Osteocyte (in vitro differentiated cells): ENCODE measurements at places on chromosomes 1 and 21.

DNA sequence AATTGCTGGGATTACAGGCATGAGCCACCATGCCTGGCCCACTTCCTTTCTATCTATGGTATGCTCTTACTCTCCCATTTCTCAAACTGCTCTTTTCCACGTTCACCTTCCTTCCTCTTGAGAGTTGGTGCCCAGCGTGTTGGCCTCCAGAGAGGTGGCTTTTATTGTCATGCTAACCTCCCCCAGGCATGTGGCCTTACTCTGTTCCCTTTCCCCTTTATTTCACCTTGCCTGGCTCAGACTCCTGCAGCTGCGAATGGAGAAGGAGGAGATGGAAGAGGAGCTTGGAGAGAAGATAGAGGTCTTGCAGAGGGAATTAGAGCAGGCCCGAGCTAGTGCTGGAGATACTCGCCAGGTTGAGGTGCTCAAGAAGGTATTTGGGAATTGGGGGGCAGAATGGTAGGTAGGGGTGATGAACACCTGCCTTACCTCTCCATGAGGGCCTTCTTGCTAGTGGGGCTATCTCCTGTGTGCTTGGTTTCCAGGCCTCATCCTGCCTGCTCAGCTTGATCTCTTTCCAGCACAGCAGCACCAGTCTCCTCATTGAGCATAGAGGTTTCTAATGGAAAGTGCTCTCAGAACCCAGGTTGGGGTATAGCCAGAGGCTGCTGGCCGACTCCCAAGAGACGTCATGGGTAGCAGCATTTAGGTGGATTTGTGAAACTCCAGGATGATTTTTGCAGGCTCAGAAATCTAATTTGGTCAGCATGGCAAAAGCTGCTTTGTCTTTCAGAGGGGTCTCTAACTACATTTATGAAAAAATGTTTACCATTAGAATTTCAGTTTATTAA, 13.2 kb upstream of the TUFT1 start:
- no peak for DNase-seq

DNA sequence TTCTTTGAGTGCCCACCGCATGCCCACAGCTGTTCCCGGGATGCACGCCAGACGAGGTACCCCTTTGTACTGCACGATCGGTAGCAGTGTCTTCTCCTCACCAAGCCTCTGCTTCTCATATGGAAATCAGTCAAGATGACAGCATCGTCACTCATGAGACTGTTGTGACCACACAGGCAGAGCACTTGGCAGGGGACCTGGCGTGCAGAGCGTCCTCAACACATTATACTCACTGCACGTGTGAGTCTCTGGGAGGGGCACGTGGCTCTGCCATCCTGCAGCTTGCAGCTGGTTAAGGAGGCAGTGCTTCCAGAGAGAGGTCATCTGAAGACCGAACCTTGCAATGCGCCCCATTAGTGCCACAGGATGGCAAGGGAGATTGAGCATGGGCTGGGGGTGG, 266.8 kb downstream of the NPHP4 start:
- DNase-seq = no peak

DNA sequence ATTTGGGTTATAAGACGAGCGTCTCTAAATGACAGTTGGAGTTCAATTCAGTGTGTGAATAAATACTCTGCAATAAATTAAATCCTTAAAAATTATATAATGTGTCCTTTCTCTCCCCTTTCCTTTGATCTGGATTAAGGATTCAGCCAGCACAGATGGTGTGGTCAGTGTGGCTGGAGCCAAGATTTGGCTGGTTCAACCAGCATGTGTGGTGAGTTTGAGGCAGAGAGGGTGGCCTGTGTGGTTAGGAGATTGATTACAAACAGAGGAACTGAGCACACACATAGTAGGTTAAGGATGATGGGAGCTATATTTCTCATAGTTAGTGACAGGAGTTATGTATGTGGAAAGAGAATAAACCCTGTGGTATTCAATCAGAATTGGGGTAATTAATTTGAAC, 14.2 kb upstream of the AMIGO1 start:
- no peak for DNase-seq

DNA sequence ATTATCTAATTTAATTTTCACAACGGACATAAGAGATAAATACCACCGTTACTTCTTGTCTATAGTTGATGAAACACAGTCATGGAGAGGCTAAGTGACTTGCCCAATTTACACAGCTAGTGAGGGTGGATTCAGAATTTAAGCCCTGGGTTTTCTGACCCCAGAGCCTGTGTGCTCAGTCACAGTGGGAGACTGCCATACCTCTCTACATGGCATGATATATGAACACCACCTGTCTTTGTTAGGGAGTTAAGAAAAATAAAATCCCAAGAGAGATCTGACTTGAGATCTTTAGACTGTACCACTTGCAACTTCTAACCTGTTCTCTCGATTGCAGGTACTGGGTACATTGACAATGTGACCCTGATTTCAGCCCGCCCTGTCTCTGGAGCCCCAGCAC, 40.3 kb downstream of the LAMC2 start:
- DNase-seq = peak; percentile 30

DNA sequence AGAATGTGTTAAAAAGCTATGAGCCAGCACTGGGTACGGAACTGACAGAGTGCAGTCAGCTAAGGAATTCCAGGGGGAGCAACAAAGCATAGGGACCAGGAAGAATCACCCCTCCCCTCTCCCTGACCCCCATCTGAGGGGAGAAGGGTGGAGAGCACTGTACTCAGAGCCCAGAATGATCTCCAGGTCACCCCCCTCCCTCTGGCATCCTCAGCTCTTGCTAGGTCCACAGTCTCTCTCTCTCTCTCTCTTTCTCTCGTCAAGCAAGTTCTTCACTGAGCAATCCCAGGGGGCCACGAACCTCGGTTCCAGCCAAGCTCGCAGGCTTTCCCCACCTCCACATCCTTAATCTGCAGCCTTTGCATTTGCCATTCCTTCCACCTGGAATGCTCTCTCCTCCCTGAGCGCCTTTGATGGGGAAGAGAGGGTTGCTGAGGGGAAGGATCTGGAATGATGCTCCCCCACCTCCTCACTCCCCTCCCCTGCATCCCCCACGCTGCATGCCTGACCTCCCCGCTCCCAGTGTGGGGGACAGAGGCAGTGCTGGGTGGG, 6.7 kb upstream of the WASF2 start:
- no peak for DNase-seq

DNA sequence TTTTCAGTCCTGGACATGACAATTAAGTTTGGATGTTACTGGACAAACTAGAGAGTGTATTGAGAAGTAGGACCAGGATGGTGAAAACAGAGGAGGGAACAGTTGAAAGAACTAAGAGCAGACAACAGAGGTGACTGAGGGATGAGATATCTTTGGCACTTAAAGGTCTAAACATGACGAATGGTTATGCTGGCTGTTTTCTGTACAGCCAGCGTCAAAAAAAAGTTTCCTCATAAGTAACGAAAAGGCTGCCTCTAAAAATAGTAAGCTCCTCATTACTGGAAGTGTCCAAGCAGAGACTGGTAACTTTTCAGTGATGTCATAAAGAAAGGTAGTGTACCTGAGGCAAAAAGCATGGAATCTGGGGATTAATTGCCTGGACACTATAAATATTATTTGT, 35.2 kb upstream of the AK4 start:
- no peak for DNase-seq

- no peak for DNase-seq
Observed at GRCh38 chr1:34590211-34590623, 164.6 kb upstream of the GJB5 start.

DNA sequence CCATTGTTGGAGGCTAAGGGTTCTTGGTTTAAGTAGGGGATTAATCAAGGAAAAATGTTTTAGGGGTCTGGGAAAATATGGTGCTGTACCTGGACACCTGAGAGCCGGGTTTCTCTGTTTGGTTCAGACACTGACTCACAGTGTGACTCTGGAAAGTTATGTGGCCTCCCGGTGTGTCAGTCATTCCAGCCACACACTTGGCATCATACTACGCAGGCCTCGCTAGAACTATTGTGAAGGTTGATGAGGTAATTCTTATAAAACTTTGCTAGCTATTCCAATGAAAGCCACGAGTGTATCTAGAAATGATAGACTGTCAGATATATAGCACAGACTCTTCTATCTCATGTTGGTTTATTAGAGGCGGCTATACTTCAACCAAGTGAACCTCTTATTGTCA, 4.8 kb upstream of the CAMSAP2 start:
- no peak for DNase-seq

- DNase-seq = no peak
Observed at GRCh38 chr1:216142921-216143320, 280.3 kb downstream of the USH2A start.

- no peak for DNase-seq
Observed at GRCh38 chr1:221190249-221190648, 311.0 kb downstream of the HLX start.

DNA sequence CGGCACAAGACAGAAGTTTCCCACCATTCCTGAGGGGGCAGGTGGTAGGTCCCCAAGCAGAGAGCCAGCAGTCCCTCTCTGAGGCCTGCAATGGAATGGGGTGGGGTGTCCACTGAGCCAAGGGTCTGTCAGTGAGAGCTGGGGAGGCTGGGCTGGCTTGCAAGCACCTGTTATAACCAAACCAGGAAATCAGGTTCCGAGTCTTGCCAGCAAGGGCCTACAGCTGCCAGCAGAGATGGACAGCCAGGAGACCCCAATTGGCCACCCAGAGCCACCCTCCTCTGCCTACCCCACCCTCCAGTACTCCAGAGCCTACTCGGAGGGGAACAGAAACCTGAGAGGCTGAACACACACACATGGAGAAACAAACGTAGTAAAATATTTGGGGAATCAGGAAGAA, 32.2 kb downstream of the PSEN2 start:
- no peak for DNase-seq

- no peak for DNase-seq
Observed at GRCh38 chr1:192826791-192827546, 18.1 kb downstream of the RGS2 start.

DNA sequence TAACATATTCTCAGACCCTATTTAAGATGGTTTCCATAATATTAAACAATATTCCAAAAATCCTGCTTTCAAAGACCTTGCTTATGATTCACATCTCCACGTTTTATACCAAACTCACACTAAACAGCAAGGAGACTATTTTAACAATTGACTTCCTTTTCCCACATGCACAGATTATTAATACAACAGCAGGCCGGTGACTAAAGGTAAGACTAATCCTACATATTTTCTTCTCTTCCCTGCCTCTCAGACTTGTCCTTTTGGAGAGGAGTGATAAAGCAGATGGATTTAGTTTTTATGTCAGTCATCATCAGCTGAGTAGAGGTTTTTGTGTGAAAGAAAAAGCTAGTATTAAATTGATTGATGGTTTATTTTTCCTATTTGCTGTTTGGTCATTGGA, 400.6 kb downstream of the NTNG1 start:
- DNase-seq = no peak

DNA sequence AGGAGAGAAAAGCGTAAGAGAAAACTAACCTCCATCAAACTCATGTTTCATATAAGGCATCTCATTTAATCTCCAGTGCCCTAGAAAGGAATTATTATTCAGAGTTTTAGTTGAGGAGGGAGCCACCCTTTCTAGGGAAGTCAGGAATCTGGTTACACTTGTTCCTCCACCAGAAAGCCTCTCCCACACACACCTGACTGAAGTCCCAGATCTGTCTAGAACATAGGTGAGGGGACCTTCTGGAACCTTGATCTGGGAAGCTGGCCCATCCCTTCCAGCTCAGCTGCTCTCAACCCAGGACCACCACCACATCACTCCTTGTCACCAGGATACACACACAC, 1.9 kb upstream of the DENND2D start:
- DNase-seq = no peak

GRCh38 chr1:41528726-41529605, 44.5 kb upstream of the EDN2 start:
- DNase-seq = no peak

GRCh38 chr1:214444182-214444939, 107.0 kb downstream of the PTPN14 start:
- DNase-seq = no peak

GRCh38 chr1:162397943-162398560, 13.9 kb downstream of the SH2D1B start:
- peak; percentile 46 for DNase-seq

- DNase-seq = no peak
Observed at GRCh38 chr1:88875595-88875994, 15.8 kb downstream of the GTF2B start.

DNA sequence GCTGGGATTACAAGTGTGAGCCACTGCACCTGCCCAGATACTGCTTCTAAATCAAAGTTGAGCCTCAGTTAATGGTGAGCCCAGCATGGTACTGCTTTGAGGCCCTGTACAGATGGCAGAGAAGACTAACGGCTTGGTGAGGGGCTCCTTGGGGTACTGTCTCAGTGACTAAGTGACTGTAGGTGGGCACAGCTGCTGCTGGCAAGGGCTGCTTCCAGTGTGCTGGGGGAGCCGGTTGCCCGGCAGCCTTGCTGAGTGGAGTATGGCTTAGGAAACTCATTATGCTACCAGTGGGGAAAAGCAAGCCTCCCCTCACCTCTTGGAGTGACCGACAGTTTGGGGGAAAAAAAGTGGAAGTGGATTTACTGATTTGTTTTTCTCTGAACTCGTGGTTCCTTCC, 23.6 kb upstream of the ARHGEF10L start:
- no peak for DNase-seq

GRCh38 chr1:161781995-161782394, 15.9 kb downstream of the ATF6 start:
- DNase-seq = no peak

- DNase-seq = no peak
Observed at GRCh38 chr1:224124220-224124619, 10.3 kb downstream of the FBXO28 start.

GRCh38 chr21:16034446-16035190, 304.8 kb downstream of the USP25 start:
- DNase-seq = no peak

- no peak for DNase-seq
Observed at GRCh38 chr21:35428001-35428320, 378.9 kb upstream of the RUNX1 start.

DNA sequence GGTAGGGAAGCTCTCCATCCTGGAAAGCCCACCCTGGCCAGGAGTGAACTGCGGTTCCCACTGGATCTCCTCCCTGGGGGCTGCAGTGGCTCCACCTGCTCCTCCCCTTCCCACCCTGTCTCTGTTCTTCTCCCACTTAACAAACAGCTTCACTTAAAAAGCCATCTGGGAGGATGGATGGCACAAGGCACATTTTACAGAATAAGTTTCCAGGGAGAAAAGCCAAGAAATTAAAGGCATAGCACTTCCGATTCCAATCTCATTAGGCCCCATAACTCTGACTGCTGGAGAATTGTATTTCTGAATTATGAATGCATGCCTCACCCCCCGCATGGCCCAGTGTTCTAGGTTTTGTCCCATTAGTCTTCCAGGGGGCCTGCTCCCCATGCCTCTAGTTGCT, 718.3 kb downstream of the PTPRU start:
- DNase-seq = no peak

DNA sequence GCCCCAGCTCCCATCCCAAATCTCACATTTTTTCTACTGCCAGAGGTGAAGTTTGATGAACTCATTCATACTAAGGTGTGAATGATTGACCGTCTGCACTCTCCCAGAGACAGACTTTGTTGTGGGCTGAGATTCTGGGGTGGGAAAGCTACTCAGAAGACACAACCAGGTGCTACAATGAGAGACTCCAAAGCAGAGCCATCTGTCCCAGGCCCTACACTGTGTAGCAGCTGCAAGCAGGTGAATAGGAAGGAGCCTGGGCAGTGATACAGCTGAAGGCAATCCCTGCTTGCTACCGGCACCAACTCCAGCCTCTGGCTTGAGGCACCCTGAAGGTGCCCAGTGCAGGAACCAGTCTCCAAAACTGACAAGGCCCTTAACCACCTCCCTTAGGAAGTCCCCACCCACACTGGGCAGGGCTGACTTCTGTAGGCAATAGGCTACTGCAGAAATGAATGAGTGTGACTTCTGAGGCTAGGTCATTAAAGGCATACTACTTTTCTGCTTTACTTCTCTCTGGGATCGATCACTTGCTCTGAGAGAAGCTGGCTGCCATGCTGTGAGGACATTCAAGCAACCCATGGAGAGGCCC, 79.7 kb upstream of the RUNX3 start:
- DNase-seq = no peak
